ENCODE measurements at places on chromosomes 6 and 20. TPM values are rescaled to one million over a fixed set of nuclear protein-coding genes. Genes with fewer than 3 reads are reported as not detected.

The RALGAPB gene
- 32.7 TPM for total RNA-seq

The ARMH2 gene
- total RNA-seq, result not detected

The HEY2 gene
- not detected for total RNA-seq

The MATN4 gene
- 0.11 TPM for total RNA-seq

The KIFC1 gene
- 15.0 TPM for total RNA-seq

The ZBTB46 gene
- 16.7 TPM for total RNA-seq

The CLPSL1 gene
- not detected for total RNA-seq

The MLIP gene
- not detected for total RNA-seq

Data from uterine smooth muscle cell (primary cell).